ENCODE measurements at places on chromosomes 16 and 17.

DNA sequence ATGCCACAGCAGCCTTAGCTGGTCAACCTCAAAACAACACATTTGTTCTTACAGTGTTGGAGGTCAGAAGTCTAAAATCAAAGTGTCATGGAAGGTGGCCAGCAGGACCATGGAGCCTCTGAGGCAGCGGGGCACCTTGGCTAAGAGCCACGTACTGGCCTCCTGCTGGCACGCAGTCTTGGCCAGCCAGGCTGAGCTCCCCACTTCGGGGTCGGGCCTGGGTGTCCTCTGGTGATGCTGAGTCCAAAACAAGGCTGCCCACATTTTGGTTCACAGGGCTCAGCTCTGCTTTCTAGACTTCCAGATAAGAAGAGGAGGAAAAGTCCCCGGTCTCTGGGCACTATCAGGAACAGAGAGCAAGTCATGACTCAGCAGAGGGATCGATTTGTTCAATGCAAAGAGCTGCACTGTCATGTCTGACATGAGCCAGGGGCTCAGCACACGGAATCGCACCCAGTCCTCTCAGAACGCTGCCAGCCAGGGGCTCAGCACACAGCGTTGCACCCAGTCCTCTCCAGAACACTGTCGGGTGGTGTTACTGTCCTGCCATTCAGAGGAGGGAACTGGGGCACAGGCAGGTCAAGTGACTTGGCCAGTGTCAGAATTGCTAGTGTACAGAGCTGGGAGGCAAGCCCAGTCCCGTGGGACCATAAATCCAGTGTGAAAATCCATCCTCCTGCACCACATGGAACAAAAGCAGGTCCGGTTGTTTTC lies 2.5 kb downstream of the LGALS9 start:
- no peak for DNase-seq

DNA sequence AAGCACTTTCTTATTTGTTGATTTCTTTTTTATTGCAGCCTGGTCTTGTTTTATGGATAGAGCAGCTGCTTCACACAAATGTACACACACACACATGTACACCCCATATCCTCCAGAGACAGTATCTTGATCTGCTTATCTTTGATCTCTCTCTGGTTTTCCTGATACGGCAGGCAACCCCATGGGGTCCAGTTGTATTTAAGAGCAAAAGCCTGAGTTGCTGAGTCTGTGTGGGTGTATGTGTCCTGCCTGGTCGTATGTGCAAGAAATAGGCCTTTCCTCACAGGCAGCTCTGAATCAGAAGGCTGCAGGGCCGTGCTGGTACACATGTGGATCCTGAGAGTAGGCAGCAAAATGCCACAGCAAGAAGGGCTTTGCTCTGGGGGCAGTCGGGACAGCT lies 14.6 kb upstream of the LGALS9 start:
- no peak for DNase-seq

GRCh38 chr16:78098087-78098486 lies 1.4 kb upstream of the WWOX start:
- no peak for DNase-seq

- no peak for DNase-seq
These were observed 41.6 kb upstream of the TNRC6C start for GRCh38 chr17:77916703-77917481.

- no peak for DNase-seq
These were observed 39.2 kb upstream of the IRF8 start for GRCh38 chr16:85859818-85860125.

DNA sequence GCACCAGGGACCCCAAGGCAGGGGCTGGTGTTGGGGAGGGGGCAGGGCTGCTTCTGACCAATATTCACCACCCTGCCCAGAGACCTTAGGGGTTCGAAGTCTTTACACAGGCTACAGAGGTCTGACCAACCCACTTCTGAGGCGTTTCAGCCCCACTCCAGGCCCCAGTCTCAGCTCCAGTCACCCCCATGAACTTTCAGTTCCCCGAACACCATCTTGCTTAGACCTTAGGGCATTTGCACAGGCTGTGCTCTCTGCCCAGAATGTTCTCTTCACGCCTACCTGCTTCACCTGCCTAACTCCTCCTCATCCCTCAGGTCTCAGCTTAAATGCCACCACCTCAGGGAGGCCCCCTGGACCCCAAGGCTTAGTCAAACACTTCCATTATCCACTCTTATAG lies 25.8 kb upstream of the CPNE2 start:
- DNase-seq = no peak

DNA sequence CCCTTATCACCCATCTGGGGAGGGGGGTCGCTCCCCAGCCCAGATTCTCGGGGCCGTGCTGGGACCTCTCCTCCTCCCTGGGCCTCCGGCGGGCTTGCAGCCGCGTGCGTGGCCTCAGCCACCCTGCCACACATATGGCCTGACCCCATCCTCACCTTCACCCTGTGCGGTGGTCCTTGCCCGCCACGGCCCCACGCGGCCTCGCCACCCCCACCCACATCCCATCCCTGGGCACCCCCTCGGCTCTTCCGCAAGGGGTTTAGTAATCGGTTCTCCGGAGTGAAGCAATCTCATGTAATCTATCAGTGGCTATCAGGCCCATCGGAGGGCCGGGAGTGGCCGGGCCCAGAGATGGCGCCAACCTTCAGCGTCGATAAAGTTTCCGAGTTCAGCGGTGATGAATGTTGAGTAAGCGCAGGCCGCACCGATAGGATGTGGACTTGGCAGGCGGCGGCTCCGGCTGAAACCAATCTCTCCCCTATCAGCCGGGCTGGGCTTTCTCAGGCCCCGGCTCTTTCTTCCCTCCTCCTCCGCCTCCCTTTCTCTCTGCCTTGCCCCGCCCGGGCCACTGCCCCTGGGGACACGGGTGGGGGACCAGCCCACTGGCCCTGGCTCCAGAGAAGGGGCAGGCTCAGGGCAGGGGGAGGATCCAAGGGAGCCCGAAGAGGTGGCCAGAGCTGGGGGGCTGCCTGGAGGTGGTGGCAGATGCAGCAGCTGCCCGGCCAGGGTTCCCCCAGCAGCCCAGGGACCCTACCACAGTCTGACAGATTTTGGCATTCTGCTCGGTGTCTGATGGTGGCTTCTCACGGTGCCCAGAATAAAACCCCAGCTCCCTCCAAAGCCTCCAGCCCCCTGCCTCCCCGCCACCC lies 20.8 kb downstream of the ZFPM1 start:
- no peak for DNase-seq

DNA sequence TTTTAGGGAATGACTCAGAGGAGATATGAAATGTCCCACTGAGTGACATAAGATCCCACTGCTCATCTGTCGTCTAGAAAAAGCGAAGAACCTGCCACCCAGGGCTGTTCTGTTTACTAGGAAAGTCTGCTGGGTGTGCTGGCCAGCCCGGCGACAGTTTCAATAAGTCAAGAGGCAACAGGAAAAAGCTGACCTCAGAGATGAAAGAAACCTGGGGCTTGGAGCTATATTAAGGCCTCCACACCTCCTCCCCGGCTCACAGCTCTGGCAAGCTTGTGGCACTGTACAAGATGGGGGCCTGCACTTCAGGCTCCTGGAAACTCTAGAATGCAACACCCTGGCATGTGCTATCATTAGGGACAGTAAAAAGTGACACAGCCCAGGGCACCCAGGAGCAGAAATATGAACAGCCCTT lies 10.6 kb downstream of the ZFHX3 start:
- no peak for DNase-seq

DNA sequence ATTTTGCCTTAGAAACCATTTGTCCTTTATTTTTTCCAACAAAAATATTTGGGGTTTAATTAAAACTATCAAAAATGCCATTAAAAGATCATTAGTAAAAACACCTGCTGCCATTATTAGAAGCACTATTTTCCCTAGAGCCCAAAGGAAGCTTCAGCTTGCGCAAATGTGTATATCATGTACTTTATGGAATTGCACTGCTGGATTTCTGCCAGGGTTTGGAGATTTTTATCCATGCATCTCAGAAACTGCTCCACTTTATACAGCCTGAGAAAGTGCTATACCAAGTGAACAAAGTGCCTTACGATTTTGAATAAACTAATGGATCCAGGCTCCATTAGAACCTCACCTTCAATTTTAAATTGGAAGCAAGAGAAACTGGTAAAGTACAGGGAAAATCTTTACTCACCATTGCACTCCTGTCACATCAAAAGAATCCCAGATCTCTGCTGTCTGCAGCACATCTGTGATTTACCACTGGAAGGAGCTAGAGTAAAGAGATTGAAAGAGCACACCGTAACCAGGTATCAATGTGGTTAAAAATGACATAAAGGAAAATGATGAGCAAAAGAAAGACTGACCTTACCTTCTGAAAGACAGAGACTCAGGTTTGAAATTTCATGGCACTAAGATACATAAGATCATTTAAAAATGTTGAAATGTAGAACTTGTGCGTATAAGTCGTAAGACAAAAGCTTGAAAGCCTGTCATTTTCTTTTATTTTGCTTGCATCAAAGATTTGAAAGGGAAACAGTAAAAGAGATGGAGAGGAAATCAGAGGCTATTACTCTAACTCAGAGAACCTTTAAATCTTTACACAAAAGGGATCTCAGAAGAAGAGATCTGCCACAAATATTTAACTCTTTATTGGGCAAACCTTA lies 678.1 kb upstream of the GOT2 start:
- no peak for DNase-seq

GRCh38 chr17:83092931-83093330 lies 13.5 kb downstream of the METRNL start:
- no peak for DNase-seq
